ENCODE measurements at places on chromosomes 5 and 9.

DNA sequence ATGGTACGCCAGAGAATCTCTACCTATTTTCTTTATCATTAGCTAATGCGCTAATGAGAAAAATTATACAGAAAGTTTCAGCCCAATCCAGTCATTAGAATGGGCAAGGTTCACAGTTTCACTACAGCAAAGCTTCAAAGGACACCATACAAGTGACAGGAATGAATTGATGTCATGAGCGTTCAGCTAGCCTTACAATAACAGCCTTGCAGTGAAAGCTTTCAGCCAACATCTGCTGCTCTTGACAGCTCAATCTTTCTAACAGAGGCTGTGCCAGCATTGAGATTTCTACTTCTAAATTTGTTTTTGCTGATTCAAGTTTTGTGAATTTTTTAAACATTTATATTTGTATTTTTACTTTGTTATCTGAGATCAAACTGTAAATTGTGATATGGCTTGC is 302.4 kb upstream of the FAM174A start:
- DNase-seq = no peak

DNA sequence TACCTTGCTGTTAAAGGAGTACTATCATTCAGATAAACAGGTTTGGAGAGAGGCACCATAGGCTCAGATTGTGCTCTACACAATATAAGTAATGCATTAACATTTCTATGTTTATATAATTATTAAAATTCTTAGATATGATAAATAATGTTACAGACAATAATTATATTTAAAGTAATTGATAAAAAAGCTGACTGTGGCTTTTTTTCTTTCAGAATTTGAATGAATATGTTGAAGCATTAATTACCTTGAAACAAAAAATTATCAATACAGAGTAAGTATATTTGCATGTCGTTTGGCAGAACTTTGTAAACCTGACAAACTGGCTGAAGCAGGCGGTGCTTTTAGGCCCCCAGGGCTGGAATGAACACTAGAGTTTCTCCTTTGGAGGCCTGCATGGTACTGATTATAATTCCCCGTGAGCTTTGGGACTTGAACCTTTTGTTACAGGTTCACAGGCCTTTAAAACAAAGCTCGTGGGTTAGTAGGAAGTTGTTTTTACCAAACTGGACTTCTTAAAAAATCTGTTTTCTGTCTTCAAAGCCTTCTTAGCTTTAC is 13.8 kb downstream of the ICE1 start:
- no peak for DNase-seq

- DNase-seq = peak; percentile 41
These were observed 80.2 kb downstream of the NTNG2 start for GRCh38 chr9:132241840-132242620.

DNA sequence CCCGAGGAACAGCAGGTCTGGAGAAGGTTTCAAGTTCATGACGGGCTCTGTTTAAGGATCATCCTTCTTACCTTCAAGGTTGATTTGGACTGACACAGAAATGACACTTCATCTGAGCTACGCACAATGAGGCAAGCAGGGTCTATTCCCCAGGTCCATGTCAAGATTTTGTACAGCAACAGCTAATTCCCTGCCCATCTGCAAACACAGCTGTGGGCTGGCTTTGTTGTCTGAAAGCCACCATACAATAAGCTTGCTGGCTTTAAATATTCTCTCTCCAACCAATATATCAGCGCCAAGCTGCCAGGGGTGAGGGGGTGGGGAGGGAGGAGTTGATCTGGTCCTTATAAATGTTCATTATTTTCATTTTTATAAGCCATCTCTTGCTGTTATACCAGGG is 92.0 kb downstream of the OTULIN start:
- DNase-seq = no peak

GRCh38 chr5:116444373-116445295 is 130.0 kb downstream of the SEMA6A start:
- DNase-seq = no peak
